Omental fat pad (tissue), 4 donors: ENCODE measurements at places on chromosomes 11 and 22.

DNA sequence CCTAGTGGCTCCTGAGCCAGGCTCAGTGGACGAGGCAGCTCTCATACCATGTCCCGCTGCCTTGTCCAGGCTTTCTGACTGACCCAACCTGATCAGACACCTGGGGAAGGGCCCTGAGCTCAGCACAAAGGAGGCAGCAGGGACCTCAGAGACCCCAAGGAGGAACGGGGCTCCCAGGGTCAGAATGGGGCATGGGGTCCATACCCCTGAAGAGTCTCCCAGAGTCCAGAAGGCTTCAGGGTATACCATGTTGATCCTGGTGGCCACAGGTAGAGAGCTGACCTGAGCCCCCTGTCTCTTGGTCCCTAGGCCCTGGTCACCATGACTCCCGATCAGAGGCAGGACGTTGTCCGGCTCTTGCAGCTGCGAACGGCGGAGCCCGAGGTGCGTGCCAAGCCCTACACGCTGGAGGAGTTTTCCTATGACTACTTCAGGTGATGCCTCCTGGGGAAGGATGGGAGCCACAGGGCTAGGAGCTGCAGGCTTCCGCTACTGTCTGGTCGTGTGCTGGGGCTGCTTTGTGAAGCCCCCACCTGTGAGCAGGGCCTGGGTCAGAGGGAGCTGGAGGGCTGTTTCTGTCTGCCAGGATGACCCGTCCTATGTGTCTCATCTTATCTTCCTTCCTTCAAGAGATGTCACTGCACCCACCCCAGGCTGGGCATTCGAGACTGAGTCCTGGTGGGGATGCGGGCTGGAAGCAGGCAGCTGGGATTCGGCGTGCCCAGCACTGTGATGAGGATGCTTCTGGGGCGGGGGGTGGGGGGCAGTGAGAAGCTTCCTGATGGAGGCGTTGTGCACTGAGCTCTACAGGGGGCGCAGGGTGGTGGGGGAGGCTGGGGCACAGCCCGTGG is 74.2 kb downstream of the MYO7A start:
- DNase-seq = no peak

DNA sequence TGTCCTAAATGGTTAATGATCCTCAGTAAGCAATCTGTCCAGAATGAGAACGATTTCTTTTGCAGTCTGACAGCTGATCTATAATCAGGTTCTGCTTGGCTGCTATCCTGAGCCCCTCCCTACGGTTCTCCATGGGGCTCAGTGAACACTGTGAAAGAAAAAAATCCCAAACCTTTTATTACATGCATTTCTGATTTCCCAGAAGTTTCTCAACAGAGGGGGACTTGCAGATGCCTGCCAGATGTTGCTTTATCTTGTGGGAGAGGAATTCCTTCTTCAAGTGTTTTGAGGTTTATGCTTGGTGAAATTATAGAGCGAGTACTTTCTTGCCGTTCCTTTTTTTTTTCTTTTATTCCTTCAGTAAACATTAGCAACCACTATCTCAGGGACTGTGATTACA is 531.9 kb upstream of the ISX start:
- DNase-seq = no peak

DNA sequence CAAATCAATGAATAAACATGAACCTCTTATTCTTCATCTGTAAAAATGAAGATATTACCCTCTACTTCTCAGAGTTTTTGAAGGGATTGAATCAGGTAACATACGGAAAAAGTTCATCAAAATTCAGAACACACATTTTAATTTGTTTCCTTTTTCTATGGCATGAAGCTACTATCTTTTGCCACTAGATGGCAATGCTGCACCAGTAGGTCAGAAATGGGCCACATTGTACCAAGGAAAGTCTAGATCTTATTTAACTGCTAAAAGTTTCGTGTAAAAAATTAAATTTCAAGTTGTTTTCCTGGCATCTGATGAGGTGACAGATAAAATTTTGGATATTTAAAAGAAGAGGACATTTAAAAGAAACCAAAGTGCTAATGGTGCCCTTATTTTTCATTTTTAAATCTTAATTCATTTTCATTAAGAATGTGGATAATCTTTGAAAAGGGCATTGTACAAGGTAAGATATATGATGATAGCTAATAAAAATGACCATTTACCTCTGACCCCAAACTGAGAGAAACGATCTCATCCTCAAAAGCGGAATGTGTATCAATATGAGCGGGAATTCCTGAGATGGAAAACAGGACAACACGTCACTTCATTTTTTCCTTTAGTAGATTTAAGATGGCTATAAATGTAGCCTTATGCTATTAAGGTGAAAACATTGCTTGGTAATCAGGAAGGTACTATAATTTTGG is 16.1 kb downstream of the ALKBH8 start:
- DNase-seq = no peak

- DNase-seq = no peak
Measured at GRCh38 chr11:6727971-6728760, 43.6 kb downstream of the OR2AG2 start.

GRCh38 chr11:95565724-95566141 is 223.8 kb downstream of the FAM76B start:
- DNase-seq = no peak

DNA sequence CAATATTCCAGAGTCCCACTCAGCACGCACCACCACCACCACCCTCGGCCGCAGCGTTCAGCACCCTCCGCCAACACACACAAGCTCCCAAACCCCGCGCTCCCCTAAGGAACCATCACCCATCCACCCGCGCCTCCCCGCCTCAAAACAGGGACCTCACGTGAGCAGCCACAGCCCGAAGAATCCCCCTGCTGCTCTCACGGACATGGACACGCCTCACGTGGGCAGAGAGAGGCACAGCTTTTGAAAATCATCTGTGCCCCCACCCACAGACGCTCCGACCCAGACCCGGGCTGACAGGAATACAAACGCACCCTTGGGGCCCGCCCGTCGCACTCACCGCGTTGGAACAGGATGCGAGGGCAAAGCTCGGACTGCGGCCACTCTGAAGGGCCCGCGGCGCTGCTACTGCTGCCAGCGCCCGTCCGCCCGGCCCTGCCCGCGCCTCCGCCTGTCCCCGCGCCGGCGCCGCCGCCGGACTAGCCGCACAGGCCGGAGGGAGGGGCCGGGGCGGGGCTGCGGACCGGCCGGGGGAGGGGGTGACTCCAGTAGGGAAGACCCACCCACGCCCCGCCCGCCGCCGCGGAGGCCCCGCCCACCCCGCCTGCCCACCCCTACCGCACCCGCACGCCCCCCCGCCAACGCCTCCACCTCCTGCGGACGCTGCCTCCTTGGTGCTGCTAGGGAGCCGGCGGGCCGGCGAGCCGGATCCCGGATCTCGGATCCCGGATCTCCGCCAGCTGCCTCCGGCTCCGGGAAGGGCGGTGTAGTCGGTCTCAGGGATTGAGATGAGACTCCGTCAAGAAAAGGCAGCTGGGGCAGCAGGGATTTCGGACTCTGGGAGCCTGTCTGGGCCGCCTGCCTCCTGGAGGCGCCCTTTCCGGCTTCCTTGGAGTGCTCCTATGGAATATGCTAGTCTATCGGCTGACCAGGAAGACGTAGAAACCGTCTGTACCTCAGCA is at the start of gene TRIM3:
TRIM3 (minus strand) TSS at position 491 of the 962 bp plus-strand sequence. CDS start 8,246 bp downstream, outside the sequence.
- DNase-seq = peak; percentile 72

GRCh38 chr11:69819541-69820070 is 390 bp upstream of the FGF3 start:
- DNase-seq = no peak

DNA sequence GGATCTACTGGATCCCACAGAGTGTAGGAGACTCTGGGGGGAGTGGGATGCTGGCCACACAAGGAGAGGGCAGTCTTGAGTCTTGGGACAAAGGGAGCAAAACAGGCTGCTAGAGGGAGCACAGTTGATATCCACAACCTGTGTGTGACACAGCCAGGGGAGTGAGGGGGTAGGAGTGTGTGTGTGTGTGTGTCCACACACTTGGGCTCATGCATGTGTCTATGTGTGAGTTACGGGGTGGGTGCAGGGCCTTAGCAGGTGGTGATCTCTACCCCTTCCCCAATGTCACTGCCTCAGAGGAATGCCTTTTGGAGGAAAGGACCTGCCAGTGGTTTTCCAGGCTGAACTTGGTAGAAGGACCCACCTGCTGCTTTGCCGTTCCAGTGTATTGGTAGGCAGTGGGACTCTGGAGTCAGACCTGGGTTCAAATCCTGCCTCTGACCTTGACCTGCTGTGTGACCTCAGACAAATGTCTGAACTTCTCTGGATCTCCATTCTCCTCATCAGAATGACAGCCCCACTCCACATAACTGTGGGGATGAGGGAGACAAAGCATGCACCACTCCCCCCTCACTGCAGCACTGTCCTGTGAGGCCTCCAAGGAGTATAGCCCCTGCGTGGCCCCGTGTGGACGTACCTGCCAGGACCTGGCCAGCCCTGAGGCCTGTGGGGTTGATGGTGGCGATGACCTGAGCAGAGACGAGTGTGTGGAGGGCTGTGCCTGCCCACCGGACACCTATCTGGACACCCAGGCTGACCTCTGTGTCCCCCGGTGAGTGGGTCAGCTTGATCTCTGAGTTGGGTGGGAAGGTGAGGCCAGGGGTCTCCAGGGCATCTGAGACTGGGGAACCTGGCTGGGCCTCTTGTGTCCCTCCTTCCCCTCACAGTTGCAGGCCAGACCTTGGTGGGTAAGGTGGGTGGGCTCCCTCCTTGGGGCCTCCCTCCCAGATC is 27.4 kb downstream of the OTOG start:
- no peak for DNase-seq

GRCh38 chr11:67489885-67490726 is 7.3 kb downstream of the AIP start:
- DNase-seq = no peak

DNA sequence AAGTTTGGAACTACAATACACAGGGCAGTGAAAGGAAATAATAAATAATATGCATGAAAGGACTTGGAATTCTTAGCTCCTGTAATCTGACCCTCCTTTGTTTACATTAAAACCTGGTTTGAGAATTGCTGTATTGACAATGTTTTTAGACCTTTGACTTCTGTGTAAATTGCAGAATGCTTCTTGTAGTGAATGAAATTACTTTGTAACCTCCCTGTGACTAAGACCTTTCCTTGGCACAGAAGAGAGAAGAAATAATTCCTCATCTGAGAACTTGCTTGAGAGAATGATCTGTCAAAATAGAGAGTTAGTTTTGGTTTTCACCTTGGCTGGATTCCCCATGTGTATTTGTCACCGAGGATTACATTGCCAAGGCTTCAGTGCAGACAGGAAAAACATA is 640.0 kb upstream of the ANO5 start:
- no peak for DNase-seq

GRCh38 chr11:122786896-122787295 is 51.4 kb upstream of the CRTAM start:
- DNase-seq = no peak

DNA sequence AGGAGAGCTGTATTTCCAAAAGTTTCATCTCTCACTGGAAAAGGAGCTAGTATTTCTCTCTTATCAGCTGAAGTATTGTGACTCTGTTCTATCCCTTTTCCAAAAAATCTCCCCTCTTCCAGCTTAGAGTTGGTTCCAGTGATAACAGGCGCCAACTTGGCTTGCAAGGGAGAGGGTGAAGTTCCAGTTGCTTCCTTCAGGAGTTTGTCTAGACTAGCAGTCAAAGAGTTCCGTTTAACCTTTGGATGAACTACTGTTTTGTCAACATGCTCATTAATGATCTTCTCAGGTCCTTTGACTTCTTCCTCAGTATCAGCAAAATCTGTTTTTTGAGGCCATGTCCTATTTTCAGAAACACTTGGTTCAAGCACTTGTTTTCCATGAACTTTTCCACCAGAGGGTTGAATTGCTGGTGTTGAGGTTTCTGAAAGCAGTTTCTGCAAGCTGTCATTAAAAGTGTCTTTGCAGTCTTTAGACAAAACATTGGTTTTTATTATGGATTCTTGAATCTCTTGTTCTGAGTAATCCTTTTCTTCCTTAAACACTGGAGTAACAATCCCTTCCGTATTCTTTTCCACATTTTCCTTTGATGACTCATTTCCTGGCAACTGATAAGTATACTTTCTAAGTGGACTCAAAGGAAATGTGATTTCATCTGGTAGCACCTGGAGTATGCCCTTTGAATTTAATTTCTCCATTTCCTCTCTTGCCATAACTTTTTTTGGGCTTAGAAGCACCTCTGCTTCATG is 39.7 kb upstream of the CCDC89 start:
- no peak for DNase-seq

DNA sequence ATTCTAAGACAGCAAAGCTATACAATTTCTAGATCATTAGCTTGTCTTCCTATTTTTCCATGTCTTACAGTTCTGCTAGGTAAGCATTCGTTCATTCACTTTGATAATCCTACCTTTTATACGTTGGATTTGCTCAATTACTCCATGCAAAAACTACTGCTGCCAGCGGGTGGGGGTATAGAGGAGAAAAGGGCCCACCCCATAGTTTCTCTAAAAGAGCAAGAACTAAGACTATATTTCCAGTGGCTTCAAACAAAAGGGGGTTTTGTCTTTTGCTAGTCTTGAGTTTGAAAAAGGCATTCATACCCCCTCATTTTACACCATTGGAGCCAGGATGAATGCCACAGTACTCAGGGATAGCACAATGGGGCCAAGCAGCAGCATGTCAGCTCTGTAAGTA is 155.7 kb downstream of the WT1 start:
- no peak for DNase-seq

- DNase-seq = no peak
Measured at GRCh38 chr11:29527391-29527936, 489.4 kb downstream of the KCNA4 start.

- no peak for DNase-seq
Measured at GRCh38 chr11:17407575-17407974, 19.1 kb upstream of the KCNJ11 start.

GRCh38 chr22:39238966-39239505 is 5.7 kb downstream of the PDGFB start:
- DNase-seq = no peak

DNA sequence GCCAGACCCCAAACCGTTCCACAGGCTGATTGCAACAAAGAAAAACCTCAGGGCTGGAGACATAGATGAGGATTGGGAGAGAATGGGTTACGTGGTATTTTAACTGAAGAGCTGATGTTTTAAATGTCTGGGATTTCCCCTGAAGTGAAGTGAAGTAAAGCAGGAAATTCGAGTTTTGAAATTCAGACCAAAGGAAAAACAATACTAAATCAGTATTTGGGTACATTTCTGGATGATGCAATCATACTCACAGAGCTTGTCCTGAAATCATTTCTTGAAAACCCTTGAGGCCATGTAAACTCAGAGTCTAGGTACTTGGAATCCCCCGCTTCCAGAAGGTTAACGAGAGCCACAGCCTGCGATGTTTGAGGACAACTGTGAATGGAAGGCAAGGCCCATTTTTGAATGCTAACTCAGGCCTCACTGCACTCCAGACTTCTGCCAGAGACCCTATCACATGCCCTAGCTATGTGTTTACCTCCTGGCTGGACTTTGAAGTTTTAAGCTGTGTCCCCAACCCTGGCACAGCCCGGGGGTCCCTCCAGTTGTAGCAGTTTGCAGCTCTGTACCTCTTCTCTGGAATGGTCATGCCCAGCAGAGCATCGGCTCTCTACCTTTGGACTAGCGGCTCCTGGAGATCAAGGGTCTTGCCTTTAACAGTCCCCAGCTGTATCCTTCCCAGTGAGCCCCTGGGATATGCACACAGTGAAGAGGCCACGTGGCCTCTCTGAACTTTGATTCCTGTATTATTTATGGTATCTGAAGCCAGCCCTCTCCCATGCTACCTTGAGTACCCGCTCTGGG is 5.4 kb upstream of the FTH1 start:
- DNase-seq = no peak
